Stimulated activated CD8-positive, alpha-beta memory T cell treated with anti-CD3 and anti-CD28 coated beads, Interleukin-4, amount 100 ng/mL, for 24 hours (primary cell): ENCODE measurements at places on chromosomes 3 and 15.

DNA sequence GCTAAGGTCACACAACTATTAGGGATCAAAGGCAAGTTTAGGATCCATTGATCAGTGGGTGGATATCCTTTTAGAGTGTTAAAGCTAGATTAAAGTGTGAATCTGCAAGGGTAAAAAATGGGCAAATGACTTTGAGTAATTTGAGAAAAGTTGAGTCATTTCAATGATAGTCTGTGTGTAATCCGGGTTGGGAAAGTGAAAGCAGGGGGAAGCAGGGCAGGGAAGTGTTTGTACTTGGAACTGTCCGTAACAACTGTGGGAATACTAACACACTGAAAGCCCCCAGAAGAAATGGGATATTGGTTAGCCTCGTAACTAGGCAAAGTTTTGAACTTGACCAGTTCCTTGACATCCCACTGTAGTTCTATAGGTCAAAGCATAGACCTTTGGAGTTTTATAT, 187.2 kb upstream of the SLITRK3 start:
- no peak for DNase-seq

DNA sequence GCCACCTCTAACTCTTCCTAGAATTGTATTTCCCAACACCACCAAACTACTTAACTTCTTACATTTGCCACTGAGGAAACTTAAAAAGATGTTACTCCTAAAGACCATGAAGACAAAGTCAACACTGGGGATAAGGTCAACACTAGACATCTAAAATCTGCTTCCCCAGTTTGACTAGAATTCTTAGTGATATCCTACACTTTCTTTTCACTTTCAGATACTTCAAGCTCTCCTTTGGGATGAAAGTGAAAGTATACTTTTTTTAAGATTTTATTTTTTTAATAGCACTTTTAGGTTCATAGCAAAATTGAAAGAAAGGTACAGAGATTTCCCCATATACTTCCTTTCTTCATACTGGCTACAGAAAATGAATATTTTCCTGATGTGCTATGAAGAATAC, 32.6 kb downstream of the GOLIM4 start:
- DNase-seq = no peak

- no peak for DNase-seq
These were observed 27.8 kb downstream of the MAGEF1 start for GRCh38 chr3:184683900-184684560.

DNA sequence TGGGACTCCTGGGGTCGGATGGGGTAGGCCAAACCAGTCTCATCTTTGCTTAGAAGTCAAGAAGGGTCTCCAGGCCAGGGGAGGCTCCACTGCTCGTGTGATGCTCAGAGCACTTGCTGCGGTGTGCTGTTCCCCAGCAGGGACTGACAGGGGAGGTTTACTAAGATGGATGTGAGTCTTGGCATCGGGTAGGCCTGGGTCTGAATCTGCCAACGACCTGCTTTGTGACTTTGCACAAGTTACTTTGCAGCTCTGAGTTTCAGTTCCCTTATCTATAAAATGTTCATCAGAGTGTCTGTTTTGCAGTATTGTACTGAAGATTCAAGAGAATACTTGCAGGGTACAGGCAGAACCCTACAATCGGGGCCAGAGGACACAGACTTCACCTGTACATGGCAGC, 17.3 kb upstream of the CDCP1 start:
- DNase-seq = no peak

DNA sequence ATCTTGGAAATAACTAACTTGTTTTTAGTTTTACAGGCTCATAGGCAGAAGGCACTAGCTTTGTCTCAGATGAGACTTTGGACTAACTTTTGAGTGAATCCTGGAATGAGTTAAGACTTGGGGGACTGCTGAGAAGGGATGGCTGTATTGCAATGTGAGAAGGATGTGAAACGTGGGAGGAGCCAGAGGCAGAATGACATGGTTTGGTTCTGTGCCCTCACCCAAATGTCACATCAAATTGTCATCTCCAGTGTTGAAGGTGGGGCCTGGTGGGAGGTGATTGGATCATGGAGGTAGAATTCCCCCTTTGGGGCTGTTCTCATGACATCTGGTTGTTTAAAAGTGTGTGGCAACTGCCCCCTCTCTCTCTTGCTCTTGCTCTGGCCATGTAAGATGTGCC, 28.8 kb upstream of the CCDC50 start:
- DNase-seq = no peak

DNA sequence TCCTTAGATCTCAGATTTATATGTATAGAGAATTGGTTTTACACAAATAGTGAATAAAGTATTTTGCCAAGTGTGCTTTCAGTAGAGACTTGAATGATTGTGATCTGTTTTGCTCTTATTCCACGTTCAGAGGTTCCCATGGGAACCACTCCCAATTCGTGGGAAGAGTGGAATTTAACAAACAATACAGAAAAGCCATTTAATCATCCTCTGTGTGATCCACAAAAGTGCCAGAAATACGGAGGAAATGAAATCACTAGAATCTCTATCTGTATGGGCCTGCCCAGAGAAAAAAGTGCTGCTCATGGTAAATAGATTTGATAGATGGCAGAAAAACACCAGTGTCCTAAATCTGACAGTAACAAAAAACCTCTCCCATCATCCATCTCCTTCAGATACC, 56.0 kb downstream of the CNTN4 start:
- DNase-seq = no peak

GRCh38 chr3:15405448-15406050, 21.8 kb downstream of the METTL6 start:
- DNase-seq = no peak

GRCh38 chr15:89072277-89072869, 15.9 kb upstream of the ABHD2 start:
- no peak for DNase-seq

DNA sequence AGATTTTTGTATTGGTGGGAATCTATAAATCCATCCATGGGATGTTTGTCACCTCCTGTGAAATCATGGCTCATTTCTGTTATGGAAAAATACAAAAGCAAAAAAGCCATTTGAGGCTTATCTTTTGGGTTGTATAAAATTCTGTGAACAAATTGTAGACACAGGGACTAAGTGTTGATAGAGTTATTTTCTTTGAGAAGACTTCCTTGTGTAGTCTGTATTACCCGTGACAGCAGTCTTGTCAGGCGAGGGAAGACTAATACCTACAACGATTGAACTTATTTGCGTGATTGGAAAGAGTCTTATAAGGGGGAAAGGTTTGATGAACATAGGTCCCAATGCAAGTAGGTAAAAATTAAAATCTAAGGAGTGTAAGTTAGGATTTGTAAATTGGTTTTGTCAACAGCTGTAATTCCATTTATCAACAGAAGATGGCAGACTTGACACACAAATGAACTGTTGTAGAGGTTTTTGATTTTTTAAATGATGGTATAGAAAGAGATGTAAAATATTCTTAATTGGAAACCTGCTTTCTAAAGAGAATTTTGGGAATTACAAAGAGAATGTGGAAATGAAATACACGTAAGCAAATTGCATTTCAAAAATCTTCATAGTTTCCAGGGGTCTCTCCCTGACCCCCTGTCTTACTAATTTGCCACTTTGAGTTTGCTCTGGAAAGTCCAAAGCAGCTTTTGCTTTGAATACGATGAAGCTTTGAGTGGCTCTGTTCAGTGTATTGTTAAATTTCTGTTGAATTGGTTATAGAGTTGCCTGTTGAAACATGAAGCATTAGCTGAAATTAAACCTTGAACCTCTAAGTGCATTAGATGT, 33.2 kb downstream of the SLC25A26 start:
- DNase-seq = no peak

- no peak for DNase-seq
These were observed 9.9 kb upstream of the ALPK3 start for GRCh38 chr15:84807228-84807627.

DNA sequence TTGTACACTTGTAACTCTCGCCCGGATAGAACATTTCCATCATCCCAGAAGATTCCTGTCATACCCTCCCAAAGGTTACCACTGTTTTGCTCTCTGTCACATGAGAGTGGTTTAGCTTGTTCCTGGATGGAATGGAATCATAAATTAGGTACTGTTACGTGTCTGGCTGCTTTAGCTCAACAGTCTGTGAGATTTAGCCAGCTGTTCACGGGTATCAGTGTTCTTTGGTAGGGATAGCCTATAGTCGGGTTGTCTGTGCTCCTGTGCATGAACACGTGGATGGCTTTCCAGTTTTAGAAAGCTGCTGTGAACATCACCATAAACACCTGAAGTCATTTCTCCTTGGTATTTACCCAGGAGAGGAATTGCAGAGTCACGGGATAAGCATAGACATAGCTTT, 58.2 kb upstream of the NR2C2 start:
- DNase-seq = no peak

DNA sequence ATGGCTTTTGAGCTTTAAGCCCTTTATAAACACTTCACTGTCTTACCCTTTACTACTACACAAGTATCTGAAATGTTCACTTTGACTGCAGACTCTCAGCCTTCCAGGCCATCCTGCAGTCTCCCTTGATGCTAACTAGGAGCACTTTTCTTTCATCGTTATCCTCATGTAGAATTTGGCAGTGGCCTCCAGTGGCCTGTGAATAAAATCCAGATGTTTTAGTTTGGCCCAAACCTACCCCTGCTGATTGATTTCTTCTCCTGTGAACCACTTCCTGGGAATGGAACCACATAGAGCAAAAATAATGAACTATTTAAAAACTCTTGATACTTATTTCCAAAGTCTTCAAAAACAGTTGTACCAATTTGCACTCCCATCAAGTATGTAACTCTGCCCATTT, 271.9 kb downstream of the FEZF2 start:
- no peak for DNase-seq

- no peak for DNase-seq
These were observed 189.7 kb upstream of the ZBTB20 start for GRCh38 chr3:115336836-115337235.

- no peak for DNase-seq
These were observed 1026.6 kb downstream of the ROBO1 start for GRCh38 chr3:78741066-78741645.

GRCh38 chr15:42284551-42284950, 11.3 kb upstream of the TMEM87A start:
- no peak for DNase-seq

- DNase-seq = no peak
These were observed 742.0 kb upstream of the LMCD1 start for GRCh38 chr3:7759630-7760029.

DNA sequence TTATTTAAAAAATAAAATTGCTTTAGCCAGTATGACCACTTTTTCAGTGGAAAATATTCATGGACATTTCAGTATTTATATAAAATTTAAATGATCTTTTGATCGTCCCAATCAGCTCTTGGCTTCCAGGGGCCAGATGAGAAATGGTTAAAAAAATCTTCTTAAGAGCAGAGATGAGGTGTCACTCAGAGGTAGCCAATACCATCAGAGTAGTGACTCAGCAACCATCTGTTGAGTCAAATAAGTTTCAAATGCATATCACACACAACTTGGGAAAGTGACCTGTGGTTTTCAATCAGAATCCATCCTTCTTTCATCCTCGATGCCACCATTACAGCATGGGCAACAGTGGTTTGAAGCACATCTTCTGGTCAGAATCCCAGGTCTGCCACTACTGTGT, 958.8 kb upstream of the NR2F2 start:
- no peak for DNase-seq

- DNase-seq = no peak
These were observed 36.9 kb upstream of the HERC1 start for GRCh38 chr15:63870487-63871209.

DNA sequence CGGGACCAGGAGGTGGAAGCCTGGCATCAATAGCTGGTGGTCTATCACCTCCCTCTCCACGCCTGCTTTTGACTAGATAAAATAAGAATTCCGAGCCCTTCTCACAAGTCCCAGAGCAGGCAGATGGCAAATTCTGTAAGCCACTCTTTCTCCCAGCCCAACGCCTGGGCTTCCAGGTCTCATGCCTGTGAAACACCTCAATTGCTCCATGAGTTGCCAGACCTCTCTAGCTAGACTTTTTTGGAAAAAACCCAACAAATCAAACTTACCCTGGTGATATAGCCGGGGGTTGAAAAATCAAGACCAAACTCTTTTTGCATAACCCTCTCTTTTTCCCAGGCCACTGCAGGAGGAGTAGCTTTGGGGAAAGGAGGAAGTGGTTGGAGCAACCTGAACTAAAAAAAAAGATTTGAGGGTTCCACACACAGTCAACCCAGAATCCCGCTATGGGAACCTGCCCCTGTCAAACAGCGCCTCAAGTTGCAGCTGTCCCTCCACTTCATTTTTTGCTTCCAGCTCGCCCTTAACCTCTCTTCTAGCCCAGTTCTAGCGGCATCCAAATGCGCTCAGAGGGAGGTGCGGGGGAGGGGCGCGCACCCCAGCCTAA, 7.0 kb downstream of the BHLHE40 start:
- DNase-seq = no peak

GRCh38 chr3:158777161-158777873, 24.5 kb upstream of the MFSD1 start:
- no peak for DNase-seq

DNA sequence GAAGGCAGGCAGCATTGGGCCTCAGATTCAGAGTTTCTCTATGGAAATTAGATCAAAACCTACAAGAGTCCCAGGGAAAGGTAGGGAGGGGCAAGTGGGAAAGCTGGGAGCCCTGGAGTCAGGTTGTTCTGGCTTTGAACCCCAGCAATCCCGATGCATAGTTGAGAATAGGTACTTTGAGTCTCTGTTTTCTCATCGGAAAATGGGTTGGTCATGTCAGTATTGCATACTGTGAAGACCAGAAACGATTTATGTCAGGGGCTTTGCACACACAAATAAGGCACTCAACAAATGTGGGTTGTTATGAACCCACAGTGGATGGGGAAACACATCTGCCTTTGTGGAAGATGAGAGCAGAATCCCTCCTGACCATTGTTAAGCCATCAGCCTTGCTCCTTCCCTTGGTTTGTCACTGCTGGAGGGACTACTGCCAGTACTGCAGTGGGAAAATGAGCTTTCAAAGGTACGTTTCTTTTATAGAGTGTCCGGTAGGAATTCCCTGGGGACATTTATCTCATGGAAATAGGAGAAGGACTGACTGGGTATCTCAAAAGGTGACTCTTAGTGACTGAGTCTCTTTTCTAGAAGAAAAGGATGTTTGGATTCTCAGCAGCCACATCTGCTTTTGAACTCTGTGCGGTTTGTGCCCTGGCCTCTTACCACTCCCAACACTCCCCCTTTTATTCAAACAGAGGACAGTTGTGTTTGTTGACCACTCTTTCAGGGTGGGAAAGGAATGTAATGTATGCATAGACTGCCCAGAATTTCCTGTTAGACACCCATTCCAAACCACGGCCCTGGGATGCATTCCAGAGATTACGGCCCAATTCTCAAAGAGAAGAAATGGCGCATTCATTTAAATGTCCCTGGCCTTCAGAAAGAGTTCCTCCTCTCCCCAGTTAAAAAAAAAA, 54.6 kb upstream of the VILL start:
- no peak for DNase-seq

GRCh38 chr3:87311309-87311708, 34.9 kb upstream of the POU1F1 start:
- no peak for DNase-seq

DNA sequence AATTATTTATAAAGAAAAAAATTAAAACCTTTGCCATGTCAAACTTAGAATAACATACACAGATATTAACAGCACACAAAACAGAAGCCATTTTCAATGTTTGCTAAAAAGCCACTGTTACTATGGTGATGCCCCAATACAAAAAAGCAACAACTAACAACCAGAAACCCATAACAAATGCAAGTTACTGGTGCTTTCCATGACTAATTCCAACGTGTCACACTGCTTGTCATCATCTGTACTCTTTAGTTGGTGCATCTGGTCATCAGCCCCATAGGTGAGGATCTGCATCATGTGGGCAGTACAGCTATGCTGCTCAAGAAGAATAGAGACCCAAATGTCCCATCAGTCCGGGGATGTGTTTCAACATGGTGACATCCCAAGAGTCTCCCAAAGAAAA, 52.8 kb downstream of the ATP8B4 start:
- DNase-seq = no peak
